Stimulated activated CD8-positive, alpha-beta memory T cell treated with anti-CD3 and anti-CD28 coated beads, Interleukin-2, amount 100 ng/mL, for 48 hours (primary cell): ENCODE measurements at places on chromosomes 2 and 18.

DNA sequence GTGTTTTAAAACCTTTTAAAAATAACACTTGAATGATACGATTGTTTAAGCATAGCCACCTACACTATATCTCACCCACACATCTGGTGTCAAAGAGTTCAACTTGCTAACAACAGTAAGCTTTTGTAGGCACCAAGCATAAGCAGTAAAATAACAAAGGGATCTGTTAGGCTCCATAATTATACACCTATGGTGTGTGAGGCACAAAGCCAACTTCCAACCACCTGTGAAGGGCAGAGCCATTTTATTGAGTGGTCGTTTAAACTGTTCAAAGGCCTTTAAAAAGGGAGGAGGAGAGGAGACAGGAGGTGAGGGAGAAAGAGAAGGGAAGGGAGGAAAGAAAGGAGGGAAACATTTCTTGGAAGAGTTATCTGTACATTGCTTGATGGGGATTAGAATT, 27.9 kb downstream of the NEMP2 start:
- no peak for DNase-seq

DNA sequence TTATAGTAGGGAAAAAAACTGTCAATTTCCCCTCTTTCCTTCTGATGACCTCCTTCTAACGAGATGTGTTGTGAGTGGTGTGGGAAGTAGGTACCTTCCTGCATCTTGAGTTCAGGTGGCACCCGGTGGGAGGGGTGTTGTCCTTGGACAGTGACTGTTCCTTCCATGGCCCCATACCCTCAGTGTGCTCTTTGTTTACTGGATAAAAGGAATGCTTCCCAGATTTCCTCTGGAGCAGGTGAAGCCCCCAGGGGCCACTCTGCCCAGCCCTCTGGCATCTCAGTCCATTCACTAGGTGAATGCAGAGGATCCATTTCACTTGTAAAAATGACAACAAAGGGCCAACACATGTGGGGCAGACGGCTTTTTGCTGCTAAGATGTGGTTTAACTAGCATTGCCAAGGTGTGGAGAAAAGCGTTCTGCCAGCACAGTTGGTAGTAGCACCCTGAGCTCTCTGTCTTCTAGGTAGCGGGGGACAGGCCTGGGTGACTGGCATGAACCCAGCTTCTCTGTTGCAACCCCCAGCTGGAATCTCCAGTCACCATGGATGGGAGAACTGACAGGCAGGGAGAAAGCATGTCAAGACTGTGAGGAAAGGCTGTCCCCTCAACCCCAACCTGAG, 6.9 kb downstream of the GDF7 start:
- no peak for DNase-seq

DNA sequence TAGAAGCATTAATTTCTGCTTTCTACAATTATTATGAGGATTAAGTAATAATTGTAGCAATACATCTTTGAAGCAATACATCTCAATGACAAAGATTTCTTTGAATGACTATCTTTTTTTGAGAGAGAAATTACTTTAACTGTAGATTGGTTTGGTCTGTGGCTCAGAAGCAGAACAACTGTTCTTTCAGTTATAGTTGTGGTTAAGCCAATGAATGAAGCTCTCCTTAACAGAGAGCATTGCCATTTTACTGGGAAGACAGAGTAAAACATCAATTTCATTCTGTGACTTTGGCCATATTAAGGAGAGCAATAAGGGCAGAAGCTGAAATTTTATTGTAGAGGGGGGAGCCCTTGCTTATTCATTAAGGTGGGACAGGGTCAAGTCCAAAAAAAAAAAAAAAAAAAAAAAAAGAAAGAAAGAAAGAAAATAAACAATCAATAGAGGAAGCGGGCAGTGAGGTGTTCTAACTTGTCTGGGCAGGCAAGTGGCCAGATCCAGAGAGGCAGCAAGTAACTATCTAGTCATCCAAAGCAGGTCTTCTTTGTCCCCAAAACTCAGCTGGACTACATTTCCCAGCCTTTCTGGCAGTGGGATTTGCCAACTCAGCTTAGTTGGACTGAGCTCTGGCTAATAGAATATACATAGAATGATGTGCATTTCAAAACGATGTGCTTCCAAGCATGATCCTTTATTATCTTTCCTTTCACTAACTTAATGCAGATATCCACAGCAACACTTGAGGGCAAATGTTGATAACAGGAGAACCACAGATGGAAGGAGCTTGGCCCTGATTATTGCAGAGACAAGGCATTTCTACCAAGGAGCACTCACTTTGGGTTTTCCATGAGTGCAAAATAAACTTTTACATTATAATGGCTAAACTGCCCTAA, 462.7 kb upstream of the CDH20 start:
- DNase-seq: no peak

DNA sequence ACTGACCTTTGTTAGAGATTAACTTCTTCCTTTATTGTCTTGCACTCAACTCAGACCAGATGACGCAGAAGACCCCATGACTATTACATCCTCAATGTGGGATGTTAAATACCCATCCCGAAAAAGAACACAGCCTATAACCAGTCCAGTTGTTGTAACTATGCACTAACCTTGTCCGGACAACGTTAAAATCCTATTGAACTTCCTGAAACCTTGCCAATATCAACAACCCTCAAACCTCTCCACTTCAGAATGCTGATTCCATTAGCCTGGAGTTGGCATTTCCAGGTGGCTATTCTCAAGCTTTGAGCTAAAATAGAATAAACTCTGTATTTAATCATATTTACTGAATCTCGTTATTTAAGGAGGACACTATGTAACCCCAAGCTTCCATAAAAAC, 13.6 kb downstream of the NMS start:
- DNase-seq: no peak

DNA sequence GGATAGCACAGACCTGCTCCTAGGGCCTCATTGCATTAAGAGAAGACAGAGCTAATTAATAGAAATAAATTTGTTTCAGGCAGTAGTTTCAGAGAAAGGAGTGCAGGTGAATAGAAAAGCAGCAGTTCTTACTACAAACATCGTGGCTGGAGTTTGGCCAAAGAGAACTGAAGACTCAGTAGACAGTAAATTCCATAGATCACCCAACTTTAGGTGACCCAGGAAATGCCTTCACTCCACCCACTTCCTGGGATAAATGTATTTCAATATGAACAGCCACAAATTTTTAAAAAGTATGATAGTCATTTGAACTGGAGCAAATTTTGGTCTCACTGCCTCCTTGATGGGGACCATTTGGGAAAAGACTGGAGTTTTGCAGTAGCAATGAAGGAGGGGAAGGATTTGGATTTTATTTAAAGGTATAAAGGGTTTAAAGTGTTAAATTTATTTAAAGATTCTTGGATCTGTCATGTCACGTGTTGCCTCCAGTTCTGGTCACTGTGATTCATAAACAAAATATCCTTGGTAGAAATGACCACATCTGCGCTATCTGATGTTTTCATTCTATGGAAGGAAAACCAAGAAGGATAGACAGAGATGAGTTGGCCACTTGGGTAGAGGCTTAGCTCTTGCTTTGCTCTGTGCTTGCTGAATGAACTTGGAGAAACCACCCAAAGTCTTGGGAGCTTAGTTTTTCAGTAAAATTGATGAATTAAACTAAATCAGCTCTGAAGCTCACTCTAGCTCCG, 390.2 kb downstream of the THSD7B start:
- DNase-seq: no peak

GRCh38 chr2:12169721-12170120, 423.3 kb downstream of the LPIN1 start:
- no peak for DNase-seq

DNA sequence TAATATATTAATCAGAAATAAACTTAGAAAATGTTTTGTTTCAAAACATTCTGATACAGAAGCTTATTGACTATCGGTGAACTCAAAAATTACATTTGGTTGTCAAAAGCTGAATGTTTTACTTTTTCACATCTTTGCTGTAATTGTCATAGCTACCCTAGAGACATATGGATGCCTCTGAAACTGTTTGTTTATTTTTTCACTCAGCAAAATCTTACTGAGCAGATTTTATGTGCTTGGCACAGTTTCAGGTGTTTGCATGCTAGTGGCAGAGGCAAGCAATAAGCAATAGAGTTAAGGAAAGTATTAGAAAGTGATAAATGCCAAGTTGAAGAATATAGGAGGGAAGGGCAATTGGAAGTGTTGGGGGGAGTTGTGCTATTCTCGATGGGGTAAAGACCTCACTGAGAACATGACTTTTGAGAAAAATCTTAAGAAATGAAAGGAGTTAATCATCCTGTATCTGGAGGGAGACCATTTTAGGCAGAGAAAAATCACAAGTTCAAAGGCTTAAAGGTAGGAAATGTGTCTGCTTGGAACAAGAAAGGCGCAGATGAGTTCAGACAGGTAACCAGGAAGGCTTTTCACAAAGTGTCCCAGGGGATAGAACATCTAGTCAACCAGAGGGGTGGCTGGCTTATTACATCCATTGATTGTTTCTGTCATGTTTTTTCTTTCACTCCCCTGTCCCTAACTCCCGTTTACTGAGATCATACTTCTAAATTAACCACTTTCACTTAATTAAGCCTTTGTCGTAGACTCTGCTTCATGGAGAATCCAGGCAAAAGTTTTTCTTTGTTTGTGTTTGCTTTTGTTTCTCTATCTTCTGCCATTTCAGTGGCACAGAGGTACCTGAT, 27.2 kb upstream of the COBLL1 start:
- DNase-seq: no peak

- DNase-seq: no peak
Measured at GRCh38 chr18:47632970-47633635, 297.4 kb downstream of the SMAD2 start.

GRCh38 chr2:207054521-207054920, 111.2 kb downstream of the KLF7 start:
- DNase-seq: no peak

DNA sequence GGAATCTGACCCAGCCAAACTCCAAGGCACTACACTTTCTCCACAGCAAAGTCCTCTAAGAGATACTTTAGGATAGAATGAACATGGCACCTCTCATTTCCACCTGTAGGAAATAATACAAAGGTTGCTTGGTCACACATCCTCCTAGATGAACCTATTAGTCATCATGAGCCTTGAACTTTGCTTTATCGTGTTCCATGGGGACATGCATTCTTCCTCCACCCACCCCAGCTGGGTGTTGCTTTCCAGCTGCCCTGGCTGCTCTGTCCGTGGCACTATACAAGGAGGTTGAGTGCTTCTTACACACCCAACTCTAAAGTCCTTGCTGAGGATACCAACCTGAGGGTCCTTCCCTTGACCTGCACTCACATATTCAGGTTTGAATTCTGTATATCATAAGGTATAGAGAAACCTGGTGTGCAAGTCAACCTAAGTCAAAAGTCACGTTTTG, 52.7 kb downstream of the SPRED2 start:
- no peak for DNase-seq

DNA sequence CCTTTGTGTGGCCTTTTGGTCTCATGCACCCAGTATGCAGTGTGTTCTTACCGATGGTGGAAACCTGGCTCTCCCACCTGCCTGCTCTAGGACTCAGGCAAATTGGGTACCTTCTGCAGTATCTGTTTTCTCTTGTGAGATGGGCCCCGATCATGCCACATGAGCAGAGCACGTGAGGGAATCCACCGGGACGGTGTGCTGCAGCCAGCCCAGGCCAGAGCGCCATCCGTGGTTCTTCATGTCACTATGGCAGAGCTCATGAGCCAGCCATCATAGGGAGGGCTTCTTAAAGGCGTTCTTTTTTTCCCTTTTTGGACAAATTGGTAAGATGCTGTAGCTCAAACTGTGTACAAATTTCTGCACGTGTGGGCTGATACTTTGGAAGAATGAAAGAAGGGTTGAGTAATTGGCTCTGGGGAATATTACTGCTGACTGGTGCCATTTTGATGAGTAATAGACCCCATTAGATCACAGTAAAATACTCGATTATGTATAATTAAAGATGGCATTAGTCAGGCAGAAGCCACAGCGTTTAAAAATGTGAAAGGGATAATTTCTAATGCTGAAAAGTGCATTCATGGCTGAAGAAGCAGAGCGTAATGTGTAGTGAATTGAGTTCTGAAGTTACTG, 19.2 kb downstream of the SH3RF3 start:
- DNase-seq: no peak

- DNase-seq: no peak
Measured at GRCh38 chr18:48274301-48274700, 134.9 kb downstream of the ZBTB7C start.

DNA sequence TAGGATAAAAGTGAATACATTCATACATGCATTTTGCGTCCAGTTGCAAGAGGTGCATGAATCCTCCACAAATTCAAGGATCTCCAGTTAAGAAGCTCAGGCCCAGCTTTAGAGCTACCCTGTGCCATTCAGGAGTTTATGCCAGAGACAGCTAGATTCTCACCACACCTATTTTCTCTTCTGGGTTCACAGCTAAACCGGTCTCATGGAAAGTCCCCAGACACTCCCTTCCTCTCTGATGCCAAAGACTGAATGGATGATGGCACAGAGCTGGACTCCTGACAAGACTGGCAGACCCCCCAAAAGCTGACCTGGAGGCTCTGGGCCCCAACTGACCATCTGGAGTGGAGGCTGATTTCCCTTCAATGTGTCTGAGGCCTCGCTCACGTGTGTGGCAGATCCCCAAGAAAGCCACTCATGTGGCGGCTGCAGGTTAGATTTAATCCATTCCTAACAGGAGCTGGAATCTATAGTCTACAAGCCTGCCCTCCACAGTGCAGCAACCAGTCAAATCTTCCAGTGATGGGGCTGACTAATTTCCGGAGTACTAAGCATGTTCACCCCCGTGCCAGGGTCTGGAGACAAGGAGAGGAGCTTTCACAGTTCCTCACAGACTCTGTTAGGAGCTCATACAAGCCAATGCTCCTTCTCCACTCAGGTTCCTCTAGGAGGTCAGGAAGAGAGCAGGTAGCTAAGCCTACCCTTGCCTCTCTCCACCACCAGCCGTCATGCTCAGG, 257.1 kb downstream of the BCL11A start:
- no peak for DNase-seq

DNA sequence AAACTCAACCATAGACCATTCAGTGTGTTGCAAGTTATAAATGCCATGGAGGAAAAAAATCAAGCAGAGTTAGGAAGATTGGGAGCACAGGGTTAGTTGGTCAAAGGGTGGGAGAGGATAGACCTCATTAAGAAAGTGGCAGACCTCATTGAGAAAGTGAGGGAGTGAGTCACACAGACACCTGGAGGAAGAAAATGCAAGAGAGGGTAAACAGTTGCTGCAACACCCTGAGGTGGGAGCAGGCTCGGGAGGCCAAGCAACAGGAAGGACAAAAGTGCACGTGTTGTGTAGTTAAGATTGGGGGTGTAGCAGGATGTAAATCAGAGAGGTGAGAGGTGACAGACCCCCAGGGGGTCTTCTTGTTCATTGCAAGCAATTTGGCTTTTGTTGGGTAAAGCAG, 6.4 kb downstream of the IL1RL1 start:
- no peak for DNase-seq

- DNase-seq: no peak
Measured at GRCh38 chr2:8477552-8478470, 204.0 kb upstream of the ID2 start.

- no peak for DNase-seq
Measured at GRCh38 chr2:88032070-88032702, 15.8 kb upstream of the RNU2-63P start.

GRCh38 chr2:16612490-16612889, 53.1 kb downstream of the CYRIA start:
- DNase-seq: no peak

DNA sequence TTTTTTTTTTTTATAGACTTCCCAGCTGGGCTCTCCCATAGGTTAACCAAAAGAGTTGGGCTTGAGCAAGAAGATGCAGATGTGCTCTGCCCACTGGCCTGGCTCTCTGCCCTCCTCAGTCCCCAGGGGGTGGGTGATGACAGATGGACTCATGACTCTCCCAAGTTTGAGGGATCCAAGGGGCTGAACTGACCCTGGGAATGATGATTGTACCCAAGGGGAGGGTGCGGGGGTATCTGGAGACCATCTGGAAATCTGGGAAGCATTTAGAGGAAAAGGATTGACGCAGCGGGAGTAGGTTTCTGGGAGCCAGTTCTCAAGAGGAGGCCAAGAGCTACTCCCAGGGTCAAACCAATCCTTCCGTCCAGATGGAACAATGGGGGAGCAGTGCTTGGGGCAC, 330.8 kb downstream of the CYP26B1 start:
- DNase-seq: no peak
